ENCODE measurements at places on chromosomes 16 and 17.

GRCh38 chr17:30379303-30379902 is 676 bp downstream of the CPD start:
- H3K27ac ChIP-seq = peak overlapping the region; percentile 80
- no peaks in the 10 kb centered on the region for H3K27me3 ChIP-seq
- peaks cover 28% of the 10 kb centered on the region for H3K4me1 ChIP-seq
- no peaks in the 10 kb centered on the region for H3K36me3 ChIP-seq
- H3K4me3 ChIP-seq = peak overlapping the region; percentile 90

DNA sequence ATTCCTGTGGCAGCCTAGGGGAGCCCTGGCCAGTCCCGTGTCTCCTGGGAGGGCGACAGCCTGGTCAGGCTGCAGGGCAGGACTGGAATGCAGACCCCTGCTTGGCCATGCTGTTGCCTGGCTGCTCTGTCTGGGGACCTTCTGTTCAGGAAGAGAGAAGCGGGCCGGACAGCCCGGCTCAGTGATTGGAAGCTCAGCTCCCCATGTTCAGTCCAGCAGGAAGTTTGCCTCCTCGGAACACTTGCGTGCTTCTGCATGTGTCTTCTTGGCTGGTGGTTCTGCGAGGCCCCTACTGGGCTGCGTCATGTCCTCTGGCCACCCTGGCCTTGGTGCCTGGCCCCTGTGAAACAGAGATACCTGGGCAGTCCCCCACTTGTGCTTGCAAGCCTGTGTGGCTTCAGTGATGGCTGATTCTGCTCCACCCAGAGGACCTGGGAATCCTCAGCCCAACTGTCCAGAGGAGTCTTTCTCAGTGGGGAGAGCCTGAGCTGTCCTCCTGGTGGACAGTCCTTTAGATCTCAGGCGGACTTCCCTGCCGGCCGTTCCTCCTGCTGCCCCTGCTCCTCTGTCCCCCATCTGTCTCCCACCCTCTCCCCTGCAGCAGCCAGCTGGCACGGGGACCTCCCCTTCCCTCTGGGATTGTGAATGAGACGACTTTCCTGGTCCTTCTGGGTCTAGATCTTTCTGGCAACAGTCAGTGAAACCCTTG is 279.5 kb downstream of the SEC14L1 start:
- peaks cover 59% of the 10 kb centered on the region for H3K4me1 ChIP-seq
- H3K27ac ChIP-seq = peak overlapping the region; percentile 68
- DNase-seq = no peak

GRCh38 chr17:17416007-17416399 is 60.8 kb upstream of the MED9 start:
- H3K36me3 ChIP-seq = no peaks in the 10 kb centered on the region
- no peak overlapping the region for H3K4me3 ChIP-seq
- H3K4me1 ChIP-seq = peaks cover 8% of the 10 kb centered on the region
- no peak overlapping the region for H3K27ac ChIP-seq
- DNase-seq = no peak

- no peak overlapping the region for H3K4me3 ChIP-seq
- H3K27ac ChIP-seq = no peak overlapping the region
- no peaks in the 10 kb centered on the region for H3K27me3 ChIP-seq
- H3K36me3 ChIP-seq = no peaks in the 10 kb centered on the region
These were observed 303.7 kb downstream of the ZFHX3 start for GRCh38 chr16:72744076-72744793.

DNA sequence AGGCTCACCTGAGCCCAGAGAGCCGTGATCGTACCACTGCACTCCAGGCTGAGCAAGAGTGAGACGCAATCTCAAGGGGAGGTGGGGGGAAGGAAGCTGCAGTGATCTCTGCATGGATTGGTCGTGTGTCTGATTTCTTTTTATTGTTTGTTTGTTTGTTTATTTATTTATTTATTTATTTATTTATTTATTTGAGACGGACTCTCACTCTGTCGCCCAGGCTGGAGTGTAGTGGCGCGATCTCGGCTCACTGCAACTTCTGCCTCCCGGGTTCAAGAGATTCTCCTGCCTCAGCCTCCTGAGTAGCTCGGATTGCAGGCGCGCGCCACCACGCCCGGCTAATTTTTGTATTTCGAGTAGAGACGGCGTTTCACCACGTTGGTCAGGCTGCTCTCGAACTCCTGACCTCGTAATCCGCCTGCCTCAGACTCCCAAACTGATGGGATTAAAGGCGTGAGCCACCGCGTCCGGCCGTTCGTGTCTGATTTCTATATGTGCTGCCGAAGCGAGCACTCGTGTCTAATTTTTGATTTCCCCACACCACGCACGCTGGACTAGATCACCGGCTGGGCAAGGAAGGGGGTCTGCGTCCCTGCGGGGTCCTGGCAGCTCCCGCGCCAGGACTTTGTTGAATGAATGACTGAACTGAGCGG is 448 bp upstream of the TNFRSF12A start:
- peaks cover 4% of the 10 kb centered on the region for H3K27me3 ChIP-seq
- DNase-seq = no peak

DNA sequence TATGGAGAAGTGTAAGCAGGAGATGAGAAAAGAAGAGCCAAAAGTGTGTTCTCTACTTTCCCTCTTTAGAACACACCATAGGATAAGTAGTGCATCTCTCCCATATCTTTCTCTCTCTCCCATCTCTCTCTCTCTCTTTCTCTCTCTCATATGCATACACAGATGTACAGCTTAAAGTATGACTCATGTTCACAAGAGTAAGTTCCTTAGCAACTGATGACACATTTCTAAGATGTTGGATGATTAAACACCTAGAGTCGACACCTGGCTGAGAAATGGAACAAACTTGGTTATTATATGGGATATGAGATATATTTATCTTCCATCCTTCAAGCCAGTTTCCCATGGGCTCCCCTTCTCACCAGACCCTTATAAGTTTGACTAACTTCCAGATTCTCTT is 113.5 kb downstream of the TMEM132E start:
- H3K4me3 ChIP-seq = no peak overlapping the region
- no peaks in the 10 kb centered on the region for H3K36me3 ChIP-seq
- H3K27ac ChIP-seq = no peak overlapping the region
- no peak for DNase-seq
- no peaks in the 10 kb centered on the region for H3K4me1 ChIP-seq

- no peaks in the 10 kb centered on the region for H3K36me3 ChIP-seq
- no peak overlapping the region for H3K27ac ChIP-seq
- no peaks in the 10 kb centered on the region for H3K27me3 ChIP-seq
- no peak overlapping the region for H3K4me3 ChIP-seq
- no peak for DNase-seq
These were observed 356.6 kb upstream of the XYLT1 start for GRCh38 chr16:17827313-17827712.

DNA sequence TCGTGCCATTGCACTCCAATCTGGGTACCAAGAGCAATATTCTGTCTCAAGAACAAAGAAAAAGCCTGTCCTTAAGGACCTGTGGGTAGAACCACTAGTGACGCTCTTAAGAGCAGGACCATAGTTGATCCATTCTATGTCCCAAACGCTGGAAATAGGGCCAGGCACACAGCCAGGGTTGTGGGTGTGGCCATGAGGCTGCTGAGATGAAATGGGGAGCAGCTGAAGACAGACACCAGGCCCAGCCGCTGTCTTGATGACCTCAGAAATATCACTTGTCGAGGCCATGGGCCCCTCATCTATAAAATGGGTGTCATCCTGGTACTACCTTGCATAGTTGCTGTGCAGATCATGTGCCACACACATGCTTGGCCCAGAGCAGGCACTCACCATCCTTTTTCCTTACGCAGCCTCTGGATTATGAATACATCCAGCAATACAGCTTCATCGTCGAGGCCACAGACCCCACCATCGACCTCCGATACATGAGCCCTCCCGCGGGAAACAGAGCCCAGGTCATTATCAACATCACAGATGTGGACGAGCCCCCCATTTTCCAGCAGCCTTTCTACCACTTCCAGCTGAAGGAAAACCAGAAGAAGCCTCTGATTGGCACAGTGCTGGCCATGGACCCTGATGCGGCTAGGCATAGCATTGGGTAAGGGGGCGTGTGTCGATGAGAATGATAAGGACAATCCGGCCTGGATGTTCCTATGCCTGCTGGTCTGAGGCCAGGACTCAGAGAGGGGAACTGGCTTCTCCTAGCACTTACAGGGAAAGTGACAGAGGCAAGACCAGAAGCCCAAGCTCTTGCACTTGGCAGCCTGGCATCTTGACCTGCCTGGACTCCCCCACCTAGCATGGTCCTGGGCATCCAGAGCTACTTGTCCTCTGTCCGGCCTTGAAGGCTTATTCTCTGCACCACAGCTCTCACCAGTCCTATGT is 25.5 kb downstream of the CDH5 start:
- no peak overlapping the region for H3K27ac ChIP-seq
- no peaks in the 10 kb centered on the region for H3K4me1 ChIP-seq
- no peak for DNase-seq

GRCh38 chr16:81635063-81635937 is 143.8 kb upstream of the PLCG2 start:
- DNase-seq = no peak
- no peak overlapping the region for H3K27ac ChIP-seq
- H3K4me1 ChIP-seq = peaks cover 19% of the 10 kb centered on the region
- no peaks in the 10 kb centered on the region for H3K27me3 ChIP-seq

- H3K27me3 ChIP-seq = no peaks in the 10 kb centered on the region
- H3K36me3 ChIP-seq = no peaks in the 10 kb centered on the region
- DNase-seq = no peak
- H3K27ac ChIP-seq = no peak overlapping the region
These were observed 62.6 kb upstream of the SDK2 start for GRCh38 chr17:73706858-73707257.

All from effector memory CD4-positive, alpha-beta T cell (primary cell).